ENCODE measurements at places on chromosomes 3 and 15.
A peak's percentile ranks its signal among the peaks of the same experiment; 100 is the strongest.

- DNase-seq: peak; percentile 63
Observed at GRCh38 chr3:65883613-65884012, 155.1 kb downstream of the MAGI1 start.

DNA sequence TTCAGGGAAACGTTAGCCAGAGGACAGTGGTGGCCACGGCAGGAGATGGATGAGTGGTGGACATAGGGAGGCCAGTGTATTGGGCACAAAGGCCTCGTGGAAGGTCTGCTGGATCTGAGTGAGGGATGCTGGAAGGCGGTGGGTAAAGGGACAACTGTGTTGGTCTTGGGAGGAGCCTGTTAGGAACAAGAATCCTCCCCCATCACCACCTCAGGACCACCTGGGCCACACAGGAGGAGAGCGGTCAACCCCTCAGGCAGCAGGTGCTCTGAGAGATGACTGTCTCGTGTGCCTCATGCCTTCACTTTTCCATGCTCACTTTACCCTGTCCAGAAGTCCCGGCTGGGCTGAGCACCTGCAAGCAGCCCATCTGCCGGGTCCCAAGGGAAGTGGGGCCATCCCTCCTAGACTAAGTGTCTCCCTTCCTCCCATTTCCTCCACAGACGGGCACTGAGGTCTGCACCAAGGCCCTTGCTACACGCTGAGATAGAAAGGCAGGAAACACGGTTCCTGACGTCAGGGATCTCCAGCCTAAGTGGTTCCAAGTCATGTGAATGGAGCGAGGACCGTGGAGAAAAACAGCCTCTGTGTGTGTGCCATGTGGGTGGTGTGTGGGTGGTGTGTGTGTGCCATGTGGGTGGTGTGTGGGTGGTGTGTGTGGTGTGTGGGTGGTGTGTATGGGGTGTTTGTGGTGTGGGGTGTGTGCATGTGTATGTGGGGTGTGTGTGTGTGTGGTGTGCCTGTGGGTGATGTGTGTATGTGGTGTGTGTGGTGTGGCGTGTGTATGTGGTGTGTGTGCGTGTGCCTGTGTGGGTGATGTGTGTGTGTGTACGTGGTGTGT, 47.8 kb upstream of the CTSH start:
- no peak for DNase-seq

DNA sequence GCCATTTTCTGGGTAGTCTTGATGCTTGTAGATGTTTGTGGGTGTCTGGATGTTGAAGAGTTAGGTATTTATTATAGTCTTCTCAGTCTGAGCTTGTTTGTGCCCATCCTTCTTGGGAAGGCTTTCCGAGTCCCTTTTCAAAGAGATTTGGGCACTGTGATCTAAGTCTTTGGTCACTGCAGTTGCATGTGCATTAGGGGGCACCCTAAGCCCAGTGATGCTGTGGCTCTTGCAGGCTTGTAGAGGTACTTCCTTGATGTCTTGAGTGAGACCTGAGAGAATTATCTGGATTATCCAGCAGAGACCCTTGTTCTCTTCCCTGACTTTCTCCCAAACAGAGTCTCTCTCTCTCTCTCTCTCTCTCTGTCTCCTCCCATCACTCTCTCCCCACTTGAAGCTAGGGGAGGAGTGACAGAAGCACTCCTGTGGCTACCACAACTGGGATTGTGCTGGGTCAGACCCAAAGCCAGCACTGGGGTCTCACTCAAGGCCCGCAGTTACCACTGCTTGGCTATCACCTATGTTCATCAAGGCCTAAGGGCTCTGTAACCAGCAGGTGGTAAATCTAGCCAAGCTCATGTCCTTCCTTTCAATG, 68.5 kb downstream of the TMCO5A start:
- no peak for DNase-seq

- DNase-seq: no peak
Observed at GRCh38 chr3:10373686-10374261, 52.9 kb upstream of the SEC13 start.

DNA sequence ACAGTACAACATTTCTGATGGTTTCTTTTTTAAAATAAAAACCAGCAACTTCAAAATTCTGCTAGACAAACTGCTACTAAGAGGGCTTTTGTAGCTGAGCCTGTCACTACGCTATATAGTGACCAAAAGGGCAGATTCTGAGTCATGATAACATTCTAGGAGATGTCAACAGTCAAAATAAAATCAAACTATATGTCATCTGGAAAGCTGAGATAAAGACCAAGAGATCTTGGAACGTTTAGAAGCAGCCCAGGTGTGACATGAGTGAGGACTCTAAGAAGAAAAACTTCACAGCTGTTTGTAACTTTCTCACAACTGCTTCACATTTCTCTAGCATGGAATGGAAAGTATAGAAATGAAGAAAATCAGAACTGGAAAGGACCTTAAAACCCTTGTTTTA, 84.6 kb downstream of the FILIP1L start:
- DNase-seq: no peak

DNA sequence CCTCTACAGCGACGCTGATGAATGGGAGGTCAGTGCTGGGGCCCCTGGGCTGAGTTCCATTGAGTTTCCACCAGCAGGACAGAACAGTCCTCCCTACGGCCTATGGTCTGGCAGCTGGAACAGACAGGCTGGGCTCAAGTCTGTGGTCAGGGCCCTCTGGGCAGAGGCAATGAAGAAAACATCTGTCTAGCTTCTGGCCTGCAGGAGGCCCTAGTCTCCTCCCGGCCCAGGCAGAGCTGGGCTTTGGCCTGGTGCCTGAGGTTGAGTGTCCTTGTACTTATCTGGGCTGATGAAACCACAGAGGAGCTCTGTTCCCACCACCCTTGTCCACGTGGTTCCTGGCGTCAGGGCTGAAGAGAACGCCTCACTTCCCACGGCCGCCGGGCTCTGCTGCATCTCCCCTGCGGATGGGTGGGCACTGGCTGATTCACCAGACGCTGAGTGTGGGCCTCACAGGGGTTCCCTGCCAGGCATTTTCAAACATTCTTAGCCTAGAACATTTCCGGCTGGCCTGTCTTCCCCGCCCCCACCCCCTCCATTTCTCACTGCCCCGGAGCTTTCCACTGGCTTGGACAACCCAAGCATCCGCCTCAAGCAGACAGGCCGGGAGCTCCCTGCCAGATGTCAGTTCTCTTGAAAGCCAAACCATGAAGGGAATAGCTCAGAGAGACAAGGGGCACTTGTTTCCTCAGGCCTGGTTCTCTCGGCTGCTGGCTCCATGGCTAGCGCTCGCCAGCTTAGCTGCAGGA, 20.3 kb downstream of the PPCDC start:
- DNase-seq: no peak

- no peak for DNase-seq
Observed at GRCh38 chr15:63244976-63245645, 32.3 kb upstream of the APH1B start.

DNA sequence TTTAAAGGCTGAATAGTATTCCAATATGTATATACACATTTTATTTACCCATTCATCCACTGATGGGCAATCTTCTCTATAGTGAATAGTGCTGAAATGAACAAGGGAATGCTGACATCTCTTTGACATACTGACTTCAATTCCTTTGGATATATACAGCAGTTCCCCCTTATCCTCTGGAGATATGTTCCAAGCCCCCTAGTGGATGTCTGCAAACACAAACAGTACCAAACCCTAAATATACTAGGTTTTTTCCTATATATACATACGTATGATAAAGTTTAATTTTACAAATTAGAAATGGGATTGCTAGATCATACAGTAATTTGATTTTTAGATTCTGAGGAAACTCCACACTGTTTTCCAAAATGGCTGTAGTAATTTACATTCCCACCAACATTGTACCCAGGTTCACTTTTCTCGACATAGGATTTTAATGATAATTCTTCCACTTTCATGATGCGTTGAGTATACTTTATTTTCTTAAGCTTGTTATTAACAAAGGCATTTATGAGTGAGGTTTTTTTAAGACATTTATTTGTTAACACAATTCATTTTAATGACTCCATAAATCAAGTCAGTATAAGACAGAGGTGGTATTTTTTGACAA, 38.2 kb downstream of the VPS13C start:
- no peak for DNase-seq
